ENCODE measurements at places on chromosomes 5 and 9.

DNA sequence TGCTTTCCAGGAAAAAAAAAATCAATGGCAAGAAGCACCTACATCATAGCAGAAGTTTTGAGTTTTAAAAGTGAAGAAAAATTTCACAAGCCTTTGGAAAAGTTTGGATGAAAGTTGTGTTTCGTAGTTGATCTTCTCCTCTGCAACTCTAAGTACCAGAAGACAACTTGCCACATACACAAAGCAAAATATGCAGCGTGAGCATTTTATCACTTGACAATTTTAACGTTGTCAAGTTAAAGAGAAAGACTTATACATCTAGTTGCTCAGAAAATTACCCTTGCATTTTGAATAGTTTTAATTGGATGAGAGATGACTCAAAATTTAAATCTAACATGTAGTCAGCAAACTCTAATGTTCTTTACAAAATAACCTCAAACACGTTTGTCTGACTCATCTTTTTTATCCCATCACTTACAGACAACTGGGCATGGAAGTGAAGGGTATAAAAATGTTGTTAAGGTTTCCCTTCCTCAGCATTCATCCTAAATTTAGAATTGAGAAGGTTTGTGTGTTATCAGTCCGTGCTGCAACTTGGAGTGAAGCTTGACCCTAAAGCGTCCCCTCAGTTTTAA is 213.4 kb downstream of the MARCHF11 start:
- no peak for DNase-seq

DNA sequence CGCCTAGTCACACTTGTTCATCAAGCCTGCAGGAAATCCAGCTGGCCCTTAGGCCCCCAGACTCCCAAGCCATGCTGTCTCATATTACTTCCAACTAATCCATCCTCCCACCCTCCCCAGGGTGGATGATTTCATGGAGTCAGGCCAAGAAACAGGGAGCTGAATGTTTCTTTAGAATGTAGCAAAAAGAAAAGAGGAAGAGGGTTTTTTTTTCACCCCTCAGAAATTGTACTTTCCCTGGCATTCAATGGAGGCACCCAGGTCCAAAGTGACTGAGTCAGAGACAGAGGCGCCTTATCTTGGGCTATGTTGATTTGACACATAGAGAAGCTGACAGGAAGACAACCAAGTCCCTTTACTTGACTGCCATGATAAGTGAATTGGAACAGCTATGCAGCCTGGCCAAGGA is 260.2 kb upstream of the NR4A3 start:
- no peak for DNase-seq

DNA sequence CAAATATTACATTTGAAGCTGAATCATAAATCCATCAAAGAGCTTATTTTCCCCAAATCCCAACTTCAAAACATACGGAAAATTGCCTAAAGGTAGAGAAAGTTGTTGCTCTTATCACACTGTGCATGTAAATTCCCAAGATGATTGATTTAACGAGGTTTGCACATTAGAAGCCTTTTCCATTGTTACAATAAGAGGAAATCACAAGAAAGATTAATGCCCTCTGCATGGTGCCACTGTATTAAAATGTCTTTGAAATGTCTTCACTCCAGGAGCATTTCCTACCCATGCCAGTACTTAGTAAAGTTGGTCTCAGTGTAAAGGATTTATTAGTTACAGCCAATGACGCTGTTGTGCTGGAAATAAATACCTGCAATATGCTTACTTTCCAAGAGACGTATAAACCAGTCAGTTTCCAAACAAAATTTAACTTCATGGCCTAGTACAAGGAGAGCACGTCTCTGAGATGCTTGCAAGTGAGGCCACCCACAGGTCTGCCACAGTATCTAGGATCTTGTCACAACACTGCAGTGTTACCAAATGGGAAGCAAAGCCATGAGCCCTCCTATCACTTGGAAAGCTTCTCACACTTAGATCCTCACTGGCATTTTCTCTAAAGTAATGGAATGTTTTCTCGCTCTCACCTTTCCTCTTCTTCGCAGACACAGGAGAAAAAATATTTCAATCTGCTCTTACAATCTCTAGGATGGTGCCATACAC is 112.4 kb downstream of the CETN3 start:
- no peak for DNase-seq

DNA sequence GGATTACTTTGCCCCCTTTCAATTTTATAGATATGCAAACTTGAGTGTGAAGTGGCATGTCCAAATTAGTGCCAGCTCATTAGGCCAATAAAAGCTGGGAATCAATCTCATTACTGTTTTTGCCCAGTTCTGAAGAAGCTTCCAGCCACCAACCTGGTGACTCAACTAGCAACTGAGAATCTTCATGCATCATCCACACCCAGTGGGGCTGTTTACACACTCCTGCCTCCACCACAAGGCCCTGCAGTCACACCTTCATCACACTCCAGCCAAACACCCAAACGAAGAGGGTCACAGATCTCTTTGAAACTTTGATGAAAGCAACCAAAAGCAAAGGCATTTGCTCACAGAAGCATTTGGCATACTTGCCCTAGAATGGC is 41.3 kb upstream of the S1PR3 start:
- DNase-seq, result no peak

DNA sequence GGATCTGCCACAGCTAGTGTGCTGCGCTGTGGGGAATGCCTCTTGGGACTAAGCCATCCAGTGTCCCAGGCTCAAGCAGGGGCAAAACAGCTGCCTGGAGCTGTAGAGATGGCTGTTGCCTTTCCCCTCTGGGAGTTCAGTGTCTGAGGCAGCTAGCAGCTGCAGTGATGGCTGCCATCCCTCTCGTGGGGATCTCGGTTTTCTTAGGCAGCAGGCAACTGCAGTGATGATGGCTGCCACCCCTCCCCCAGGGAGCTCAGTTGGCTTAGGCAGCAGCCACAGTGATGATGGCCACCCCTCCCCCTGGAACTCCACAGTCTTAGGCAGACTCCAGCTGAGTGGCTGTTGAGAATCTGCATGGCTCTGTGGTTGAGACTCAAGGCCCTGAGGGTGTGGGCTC is 1389.2 kb upstream of the NUDT12 start:
- no peak for DNase-seq

- no peak for DNase-seq
These were observed 5.9 kb downstream of the COL5A1 start for GRCh38 chr9:134647359-134648080.
